ENCODE measurements at places on chromosomes 13 and 19.
A peak's percentile ranks its signal among the peaks of the same experiment; 100 is the strongest.

DNA sequence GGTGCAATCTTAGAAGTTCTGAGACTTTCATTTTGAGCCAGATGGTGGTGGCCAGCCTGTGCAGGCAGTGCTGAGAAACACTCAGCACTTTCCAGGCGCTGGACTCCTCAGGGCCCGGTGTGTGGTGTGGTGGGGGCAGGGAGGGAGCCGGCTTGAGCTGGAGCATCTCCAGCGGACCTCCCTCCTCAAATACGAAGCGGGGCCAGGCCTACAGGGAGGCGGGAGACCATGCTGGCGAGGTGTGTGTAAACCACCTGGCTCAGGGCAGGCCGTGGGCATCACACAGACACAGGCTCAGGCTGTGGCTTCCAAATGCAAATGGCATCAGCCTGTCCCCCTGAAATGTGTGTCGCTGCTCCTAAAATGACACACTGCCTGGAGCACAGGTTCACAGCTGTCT is 33.3 kb upstream of the RANBP3 start:
- no peak for DNase-seq

DNA sequence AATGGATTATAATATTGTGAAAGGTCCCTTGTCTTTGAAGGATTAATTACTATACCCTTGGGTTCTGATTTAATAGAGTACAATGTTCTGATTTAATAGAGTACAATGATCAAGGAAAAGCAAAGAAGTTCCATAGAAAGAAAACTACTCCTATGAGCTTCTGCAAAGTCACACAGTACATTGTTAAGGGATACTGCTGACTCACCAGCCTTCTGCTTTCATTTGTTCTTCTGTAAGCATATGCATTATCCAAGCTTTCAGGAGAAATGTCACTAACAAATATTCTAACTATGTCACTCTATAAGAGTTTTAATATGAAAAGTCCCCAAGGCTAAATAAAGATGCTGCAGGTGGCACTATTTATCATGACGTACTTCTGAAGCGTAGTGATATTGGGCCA is 396.7 kb downstream of the RFC3 start:
- no peak for DNase-seq

DNA sequence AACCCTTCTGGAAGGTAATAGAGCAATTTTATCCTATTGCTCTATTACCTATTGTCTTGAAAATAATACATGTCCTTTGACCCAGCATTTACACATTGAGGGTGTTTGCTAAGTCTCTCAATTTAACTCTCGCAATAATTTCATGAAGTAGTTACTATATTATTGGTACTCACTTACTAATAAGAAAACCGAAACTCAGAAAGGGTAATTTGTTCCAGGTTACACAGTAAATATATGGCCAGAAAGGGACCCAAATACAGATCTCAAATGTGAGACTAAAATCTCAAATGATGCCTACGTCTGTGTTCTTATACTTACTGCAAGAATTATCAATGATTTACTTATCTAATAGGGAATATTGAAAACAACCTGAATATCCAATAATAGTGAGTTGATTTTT is 29.7 kb upstream of the FAM216B start:
- no peak for DNase-seq

GRCh38 chr19:12603714-12604113 is 6.9 kb downstream of the ZNF490 start:
- DNase-seq, result peak; percentile 50

DNA sequence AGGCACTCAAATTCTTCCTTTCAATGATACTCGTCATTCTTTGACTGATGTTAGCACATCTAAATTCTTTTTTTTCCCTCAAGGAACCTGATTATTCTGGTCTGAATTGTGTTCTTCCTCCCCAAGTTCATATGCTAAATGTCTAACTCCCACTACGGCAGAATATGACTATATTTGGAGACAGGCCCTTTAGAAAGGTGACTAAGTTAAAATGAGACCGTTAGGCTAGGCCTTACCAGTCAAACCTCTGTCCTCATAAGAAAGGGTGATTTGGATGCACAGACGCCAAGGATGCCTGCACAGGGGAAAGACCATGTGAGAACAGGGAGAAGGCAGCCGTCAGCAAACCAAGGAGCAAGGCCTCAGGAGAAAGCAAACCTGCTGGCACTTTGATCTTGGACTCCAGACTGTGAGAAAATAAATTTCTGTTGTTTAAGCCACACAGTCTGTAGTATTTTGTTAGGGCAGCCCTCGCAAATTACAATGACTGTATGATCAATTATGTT is 13.1 kb upstream of the FOXO1 start:
- DNase-seq, result no peak

DNA sequence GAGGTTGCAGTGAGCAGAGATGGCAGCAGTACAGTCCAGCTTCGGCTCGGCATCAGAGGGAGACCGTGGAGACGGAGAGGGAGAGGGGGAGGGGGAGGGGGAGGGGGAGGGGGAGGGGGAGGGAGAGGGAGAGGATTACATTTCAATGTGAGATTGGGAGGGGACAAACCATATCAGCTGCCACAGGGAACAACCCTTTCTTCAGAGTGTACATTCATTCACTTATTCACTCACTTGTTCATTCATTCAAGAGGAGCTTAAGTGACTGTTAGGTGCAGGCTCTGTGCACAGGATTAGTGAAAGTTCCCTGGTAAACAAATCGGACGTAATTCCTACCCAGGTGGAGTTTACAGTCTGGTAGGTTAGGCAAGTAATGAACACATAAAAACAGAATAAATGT is 65.6 kb upstream of the MEDAG start:
- no peak for DNase-seq

DNA sequence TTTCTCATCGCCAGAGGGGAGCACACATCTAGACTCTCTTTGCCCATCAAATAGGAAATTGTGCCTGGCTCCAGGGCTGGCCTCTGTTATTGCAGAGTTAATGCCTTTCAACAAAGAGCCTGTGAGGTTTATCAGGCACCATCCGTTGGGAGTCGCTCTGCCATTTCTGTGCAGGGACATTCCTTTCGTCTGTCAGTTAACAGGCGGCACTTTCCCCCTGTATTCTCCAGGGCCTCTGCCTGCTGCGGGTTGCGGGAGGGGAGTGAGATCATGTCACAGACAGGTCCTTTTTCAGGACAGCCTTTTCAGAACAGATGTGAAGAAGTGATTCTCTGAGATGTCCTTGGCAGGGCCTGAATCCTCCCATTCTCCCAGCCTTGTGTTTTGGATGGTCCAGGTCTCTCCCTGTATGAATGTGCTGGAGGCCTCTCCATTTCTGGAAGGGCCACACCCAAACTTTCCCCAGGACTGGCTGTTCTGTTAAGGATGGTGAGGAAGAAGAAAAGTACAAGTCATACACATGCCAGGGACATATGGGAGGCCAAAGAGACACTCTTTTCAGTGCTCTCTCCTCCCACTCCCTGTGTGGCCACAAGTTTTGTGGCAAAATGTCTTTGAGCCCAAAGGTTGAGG is 14.9 kb downstream of the SERP2 start:
- no peak for DNase-seq

GRCh38 chr19:5921516-5922160 is 7.6 kb downstream of the CAPS start:
- DNase-seq, result no peak

DNA sequence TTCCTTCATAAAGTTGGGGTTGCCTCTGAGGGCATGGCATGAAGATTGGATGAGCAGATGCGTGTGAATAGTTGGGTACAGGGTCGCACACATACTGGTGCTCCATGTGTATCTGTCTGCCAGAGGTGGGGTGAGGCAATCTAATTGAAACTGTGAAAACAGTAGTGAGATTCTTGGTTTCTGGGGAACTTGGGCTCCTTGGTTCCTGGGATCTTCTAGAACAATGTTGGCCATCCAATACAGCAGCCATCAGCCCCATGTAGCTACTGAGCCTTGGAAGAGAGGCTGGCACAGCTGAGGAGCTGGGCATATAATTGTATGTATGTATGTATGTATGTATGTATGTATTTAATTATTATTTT is 616 bp downstream of the FCHO1 start:
- no peak for DNase-seq
